ENCODE measurements at places on chromosomes 13 and 19.

DNA sequence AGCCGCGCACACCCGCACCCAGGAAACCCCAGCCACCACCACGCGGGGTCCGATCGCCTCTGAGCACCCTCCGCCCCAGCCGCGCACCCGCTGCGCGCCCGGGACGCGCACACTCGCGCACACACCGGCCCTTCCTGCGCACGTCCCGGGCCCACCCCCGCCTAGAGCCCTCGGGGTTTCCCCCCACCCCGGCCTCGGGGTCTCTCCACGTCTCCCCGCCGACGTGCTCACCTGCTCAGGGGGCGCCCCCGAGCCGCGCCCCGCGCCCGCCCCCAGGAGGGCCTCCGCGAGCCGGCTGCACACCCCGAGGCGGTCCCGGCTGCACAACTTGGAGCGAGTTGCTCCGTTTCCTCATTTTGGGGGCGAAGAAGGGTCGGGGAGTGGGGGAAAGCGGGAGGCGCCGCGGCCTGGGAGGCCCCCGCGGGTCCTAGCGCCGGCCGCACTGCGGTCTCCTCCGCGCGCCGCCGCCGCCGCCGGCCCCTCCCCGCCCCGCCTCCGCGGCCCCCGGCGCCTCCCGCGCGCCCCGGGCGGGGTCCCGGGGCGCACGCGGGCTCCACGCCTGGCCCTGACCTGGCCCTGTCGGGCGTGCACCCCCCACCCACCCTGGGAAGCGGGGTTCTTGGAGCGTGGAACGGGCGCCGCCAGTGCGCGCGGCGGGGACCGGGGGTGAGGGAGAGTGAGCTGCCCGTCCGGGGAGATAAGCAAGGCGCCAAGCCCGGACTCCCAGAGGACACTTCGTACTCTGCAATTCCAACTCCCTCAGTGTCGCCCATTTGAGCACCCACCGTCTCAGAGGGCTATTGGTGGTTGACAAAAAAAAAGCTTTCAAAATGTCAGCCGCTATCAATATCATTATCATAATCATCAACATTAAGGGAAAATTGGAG lies at the start of gene MATK:
Gene MATK (minus strand): TSS at position 444 of the 887 bp plus-strand sequence. CDS start 1,246 bp downstream, outside the sequence.
- peak; percentile 41 for DNase-seq

- no peak for DNase-seq
Observed at GRCh38 chr19:41699231-41699967, 9.0 kb upstream of the CEACAM5 start.

DNA sequence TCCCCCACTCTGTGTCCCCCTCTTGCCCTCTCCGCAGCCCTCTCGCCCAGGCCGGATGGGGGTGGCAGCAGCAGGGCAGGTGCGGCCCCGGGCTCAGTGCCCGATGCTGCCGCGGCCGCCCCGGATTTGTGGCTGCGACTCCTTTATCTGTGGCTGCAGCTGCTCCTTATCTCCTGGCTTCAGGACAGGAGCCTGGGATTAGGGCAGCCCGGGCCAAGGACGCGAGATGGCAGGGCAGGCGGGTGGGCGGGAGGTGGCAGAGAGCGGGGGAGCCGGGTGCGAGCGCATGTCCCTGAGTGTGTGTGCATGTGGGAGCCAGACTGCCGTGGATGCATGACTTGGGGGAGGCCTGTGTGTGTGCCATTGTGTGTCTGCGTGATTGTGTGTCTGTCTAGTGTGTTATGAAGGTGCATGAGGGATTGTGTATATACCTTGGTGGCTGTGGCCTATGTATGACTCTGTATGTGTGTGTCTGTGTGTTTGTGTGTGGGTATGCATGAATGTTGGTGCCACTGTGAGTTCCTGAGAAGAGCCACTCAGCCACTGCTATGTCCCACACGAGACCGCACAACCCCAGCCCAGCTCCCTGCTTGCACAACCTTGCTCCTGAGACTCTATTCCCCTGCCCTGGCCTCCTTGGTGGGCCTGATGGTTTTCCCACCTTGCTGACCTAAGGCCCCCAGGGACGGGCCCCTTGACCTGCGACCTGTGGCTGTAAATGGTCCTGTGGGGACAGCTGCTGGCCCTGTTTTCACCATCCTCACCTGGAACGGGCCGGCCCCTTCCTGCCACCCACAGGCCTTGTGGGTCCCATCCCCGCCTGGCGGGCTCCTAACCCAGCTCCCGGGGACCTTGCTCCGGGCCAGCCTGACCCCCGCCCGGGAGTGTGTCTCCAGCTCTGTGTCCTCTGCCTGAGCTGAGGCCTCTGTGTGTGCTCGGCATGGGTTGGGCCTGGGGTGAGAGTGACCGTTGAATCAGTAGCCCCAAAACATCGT lies 5.3 kb upstream of the NRTN start:
- no peak for DNase-seq

GRCh38 chr19:34480491-34480890 lies 1.1 kb upstream of the WTIP start:
- DNase-seq, result no peak

- no peak for DNase-seq
Observed at GRCh38 chr13:48424212-48424611, 11.3 kb upstream of the LPAR6 start.
